Activated CD8-positive, alpha-beta memory T cell treated with anti-CD3 and anti-CD28 coated beads for 4 hours (primary cell): ENCODE measurements at places on chromosomes 4 and X.

DNA sequence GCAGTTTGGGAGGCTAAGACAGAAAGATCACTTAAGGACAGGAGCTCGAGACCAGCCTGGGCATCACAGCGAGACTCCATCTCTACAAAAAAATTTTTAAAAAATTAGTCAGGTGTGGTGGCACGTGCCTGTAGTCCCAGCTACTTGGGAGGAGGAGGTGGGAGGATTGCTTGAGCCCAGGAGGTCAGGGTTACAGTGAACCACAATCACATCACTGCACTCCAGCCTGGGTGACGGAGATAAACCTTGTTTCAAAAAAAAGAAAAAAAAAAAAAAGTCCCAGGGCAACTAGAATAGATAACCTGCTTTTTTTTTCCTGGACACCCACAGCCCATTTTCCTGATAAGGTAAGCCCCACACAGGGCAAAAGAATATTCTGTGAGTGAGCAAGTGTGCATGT, 96.3 kb downstream of the C4orf51 start:
- no peak for DNase-seq

- DNase-seq = no peak
Observed at GRCh38 chr4:129371926-129372325, 276.0 kb downstream of the C4orf33 start.

DNA sequence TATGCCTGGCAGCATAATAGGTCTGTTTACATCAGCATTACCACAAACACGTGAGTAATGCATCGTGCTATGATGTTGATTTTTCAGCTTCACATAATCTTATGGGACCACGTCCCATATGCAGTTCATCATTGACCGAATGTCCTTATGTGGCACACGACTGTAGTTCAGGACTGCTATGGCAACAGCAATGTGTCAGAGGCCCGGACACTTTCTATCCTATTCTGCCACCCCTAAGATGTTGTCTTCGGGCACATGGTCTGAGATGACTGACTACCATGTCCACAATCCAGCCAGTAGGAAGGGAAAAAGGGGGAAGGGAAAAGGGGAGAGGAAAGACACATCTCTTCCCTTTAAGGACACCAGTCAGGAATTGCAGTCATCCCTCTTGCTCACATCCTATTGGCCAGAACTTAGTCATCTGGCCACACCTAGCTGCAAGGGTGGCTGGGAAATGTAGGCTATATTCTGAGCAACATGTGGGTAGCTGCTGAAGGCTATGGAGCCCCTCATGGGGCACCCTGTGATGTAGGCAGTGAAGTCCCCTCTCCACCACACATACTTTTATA, 196.0 kb upstream of the RBPJ start:
- no peak for DNase-seq

- no peak for DNase-seq
Observed at GRCh38 chr4:7212921-7213320, 20.6 kb downstream of the SORCS2 start.

DNA sequence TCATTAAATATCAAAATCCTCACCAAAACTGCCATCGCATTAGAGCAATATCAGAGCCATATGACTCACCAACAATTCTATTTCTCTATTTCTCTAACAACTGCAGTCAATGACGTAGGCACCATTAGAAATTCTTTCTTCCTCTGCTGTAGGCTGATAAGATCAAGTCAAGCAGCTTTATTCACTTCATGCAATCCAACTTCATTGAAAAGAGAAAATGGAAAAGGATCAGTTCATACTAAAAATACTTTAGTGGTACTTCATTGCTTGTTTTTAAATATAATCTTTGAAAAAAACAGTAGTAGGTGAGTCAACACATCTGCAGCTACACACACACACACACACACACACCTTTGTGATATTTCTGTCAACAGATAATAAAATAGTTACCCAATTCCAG, 345.3 kb upstream of the TENM3 start:
- no peak for DNase-seq

- no peak for DNase-seq
Observed at GRCh38 chrX:9992061-9992460, 24.9 kb downstream of the CLDN34 start.

GRCh38 chr4:109648997-109649575, 54.2 kb downstream of the CASP6 start:
- DNase-seq = no peak

- DNase-seq = no peak
Observed at GRCh38 chr4:39596971-39597370, 41.7 kb downstream of the SMIM14 start.

DNA sequence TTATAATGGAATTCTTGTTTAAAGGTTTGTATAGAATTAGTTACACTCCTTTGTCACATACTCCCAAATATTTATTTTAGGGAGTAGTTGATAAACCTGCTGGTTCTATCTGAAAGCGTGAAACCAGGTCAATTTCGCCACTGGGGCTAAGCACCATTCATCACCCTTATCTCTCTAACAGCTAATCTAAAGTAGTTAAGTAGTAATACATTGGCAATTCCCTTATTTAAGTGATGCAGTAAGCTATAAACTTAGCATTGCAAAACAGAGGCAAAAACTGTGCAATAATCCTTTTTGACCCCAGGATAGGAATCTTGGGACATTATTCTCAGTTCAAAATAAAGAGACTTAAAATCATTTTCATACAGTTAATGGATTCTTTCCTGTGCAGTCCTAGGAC, 33.7 kb upstream of the PTPN13 start:
- DNase-seq = no peak

- no peak for DNase-seq
Observed at GRCh38 chr4:103008875-103009729, 10.4 kb downstream of the SLC9B1 start.

DNA sequence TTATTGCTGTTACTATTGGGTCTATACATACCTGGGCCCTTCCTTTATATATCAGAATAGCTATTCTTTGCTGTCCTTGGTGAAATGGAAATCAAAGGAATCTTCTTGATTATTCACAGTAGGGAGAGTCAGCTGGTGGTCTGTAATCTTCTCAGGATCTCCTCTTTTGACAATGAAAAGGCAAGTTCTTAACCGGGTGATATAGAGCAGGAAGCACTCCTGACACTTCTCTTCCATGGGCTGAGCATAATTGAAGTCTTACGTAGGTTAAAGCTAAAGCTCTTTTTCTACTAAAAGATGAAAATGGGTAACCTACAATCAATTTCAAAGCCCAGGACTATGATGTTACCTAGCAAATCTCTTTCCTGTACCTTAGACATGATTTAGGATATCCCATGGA, 274.9 kb upstream of the LCORL start:
- no peak for DNase-seq

DNA sequence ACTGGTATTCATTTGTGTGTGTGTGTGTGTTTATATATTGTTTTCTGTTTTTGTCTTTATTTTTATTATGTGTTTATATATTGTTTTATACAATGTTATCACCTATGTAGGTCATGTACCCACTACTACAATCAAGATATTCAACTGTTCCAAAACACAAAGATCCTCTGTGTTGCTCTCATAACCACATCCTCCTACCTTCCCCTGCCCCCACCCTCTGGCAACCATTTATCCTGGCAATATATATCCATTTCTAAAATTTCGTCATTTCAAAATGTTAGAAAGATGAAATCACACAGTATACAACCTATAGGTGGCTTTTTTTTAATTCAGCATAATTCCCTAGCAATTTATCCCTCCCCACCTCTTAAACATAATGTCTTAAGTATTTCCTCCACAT, 18.8 kb upstream of the RPL34 start:
- DNase-seq = no peak

DNA sequence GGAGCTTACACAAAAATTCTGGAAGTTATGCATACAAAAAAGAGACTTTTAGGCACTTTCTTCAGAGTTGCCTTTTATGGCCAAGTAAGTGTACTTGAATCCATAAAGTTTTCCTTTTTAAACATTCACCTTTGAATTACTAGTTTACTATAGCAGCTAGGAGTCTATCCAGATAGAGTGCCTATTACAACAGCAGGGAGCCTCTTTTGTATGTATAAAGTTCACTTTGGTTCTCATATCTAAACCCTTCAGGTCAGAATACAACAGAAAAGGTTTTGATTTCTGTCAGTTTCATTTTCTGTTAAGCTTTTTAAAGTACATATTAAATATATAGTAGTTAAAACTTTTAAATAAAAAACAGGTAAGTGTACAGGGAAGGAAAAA, 51.4 kb upstream of the IL13RA1 start:
- DNase-seq = no peak

- DNase-seq = no peak
Observed at GRCh38 chr4:163165217-163166017, 1.3 kb downstream of the NAF1 start.

DNA sequence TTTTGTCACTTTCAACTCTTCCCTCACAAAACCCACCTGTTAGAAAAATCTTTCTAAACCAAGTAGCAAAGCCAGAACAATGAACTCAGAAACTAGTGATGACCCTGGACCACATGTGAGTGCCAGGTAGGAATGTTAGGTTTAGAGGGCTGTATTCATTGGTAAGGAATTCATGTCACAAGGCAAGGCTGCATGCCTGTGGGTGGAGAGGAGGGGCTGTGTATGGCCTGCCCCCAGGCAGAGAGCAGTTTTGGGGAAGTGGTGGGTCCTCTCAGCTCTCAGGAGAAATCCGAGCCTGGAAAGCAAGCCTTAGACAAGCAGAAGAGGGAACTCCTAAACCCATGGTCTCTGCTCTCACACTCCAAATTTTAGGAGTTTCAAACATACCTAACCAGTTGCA, 2.4 kb downstream of the RNF175 start:
- DNase-seq = no peak

DNA sequence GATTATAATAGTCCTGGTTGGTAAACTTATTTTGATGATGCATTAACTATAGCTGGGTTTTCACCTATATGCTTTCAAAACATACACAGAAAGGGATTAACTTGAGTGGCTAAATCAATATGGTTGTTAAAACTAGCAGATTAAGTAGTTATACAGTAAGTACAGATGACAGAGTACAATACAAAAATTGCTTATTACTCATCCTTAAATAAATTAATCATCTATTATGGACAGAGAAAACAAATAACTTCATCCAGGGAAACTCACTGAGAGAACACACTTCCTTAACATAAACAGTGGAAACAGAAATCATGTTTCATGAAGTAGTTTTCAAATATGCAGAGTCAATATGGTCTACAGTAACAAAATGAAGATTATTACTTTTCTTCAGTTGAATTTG, 133.4 kb downstream of the AREG start:
- DNase-seq = no peak

GRCh38 chr4:185810746-185811508, 1.1 kb downstream of the SORBS2 start:
- no peak for DNase-seq

DNA sequence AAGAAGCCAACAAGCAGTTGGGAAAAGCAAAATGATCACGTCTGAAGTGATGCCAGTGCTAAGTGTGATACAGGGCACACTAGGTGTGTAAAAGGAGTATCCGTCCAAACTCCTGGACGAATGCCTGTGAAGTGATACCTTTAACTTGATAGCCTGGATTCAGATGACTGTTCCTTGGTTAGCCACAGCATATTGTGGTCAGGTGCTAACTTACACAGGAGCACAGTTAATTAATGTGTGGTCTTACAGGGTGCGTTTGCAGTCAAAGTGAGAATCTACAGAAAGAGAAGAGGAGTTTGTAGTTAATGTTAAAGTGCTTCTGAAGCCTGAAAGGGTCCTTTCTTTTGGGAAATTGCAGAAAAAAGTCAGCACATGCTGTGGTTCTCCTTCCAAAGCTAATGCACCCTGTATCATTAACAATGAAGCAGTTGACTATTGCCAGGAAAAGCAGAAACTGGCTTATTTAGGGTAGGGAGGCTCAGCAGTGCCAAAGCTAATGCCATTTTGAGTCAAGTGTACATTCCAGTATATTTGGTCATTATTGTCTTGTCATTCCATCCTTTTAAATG, 61.1 kb downstream of the DCLK2 start:
- no peak for DNase-seq

DNA sequence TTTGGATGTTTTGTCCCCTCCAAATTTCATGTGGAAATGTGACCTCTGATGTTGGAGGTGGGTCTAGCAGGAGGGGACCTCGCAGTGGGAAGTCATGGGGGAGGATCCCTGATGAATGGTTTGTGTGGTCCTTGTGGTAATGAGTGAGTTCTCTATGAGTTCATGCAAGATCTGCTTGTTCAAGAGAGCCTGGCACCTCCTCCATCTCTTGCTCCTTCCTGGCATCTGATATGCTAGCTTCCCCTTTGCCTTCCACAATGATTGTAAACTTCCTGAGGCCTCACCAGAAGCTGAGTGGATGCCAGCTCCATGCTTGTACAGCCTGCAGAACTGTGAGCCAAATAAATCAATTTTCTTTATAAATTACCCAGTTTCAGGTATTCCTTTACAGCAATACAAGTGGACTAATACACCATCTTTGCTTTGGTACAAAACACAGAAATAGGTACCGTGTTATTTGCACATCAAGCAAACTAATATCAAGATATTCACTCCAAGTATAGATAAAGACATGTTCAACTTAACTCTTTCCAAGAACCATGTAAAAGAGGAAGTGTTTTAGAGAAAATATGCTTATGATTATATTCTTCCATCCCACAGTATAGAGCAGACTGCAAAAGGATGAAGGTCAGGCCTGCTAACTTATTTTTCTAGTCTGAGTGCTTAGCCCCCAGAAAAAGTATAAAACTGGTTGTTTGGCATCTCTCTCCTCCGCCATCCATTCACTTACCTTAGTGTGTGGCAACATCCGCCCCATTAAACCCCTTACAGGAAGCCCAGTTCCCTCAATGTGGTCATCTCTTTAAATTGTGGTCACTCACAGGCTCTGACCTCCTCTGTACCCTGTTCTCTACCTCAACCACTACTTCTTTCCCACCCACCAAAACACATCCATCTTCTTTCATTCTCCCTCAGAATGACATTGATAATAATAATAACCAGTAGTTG, 6.7 kb downstream of the ARAP2 start:
- no peak for DNase-seq

- DNase-seq = no peak
Observed at GRCh38 chr4:147463065-147463464, 17.8 kb upstream of the EDNRA start.

DNA sequence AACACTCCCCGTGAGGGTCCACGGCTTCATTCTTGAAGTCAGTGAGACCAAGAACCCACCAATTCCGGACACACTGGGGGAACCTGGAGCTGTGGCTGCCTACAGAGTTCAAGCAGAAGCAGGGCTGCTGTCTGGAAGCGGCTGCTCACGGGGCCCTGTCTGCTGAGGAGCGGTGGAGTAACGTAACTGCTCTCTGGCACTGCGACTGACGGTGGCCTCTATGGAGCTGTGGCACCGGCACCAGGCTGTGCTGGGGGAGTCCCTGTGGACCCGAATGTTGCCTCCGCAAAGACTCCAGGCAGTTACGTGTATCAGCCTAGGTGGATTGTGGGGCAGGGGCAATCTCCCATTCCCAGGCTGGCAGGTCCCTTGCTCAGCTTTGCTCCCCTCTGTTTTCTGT, 703.3 kb upstream of the FRG1 start:
- DNase-seq = no peak
